ENCODE measurements at places on chromosomes 13 and 19.

DNA sequence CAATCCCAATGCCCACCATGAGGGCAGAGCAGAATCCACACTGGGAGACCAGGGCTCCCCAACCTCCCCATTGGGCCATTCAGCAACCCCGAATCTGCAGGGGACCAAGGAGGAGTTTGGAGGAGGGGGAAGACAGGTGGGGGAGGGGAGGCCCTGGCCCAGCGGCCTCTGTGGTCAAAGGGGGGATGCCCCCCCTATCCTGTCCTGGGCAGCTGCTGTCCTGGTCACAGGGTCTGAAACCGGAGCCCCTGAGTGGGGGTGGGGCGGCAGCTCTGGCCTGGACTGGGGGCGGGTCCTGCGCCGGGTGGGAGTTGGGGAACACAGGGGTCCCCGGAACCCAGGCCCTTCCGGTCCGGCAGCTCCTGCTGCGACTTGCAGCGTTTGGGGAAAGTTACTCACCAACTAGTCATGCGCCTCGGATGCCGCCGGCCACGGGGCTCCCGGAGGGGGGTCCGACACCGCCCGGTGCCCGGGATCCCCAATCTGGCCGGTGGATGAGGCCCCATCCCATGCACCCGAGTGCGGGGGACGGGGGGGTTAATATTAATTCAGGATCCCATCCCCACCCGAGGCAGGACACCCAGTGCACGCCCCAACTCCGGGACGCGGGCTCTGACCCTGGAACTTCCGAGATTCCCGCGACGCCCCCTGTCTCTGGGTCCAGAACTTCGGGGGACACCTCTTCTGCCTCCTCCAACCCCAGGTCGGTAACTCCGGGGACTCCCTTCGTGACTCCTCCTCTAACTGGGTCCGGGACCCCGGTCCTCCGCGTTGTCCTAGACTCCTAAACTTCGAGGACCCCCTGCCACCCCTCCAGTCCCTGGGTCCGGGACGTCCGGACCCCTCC lies 872 bp downstream of the HOMER3 start:
- peak; percentile 29 for DNase-seq

DNA sequence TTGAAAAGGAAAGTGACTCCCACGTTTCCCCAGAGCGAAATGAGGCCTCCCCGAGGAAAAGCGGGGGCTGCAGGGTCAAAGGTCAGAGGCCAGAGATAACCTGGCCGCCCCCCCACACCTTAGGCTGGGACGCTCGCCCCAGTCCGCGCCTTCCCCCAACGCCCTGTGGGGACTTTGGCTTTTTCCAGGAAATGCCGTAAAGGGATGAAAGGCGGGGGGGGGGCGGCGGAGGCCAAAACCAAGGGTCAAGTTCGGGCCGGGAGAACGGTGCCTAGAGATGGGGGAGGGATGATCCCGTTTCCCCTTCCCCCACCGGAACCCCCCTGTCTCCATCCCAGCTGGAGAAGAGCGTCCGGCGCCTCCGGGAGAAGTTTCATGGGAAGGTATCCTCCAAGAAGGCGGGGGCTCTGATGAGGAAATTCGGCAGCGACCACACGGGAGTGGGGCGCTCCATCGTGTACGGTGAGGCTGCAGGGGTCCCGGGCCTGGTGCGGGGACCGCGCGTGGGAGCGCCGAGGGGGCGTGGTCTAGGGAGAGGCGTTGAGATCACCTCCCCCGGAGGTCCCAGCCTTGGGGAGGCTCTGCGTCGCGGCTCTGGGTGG lies 575 bp downstream of the SHFL start:
- no peak for DNase-seq

DNA sequence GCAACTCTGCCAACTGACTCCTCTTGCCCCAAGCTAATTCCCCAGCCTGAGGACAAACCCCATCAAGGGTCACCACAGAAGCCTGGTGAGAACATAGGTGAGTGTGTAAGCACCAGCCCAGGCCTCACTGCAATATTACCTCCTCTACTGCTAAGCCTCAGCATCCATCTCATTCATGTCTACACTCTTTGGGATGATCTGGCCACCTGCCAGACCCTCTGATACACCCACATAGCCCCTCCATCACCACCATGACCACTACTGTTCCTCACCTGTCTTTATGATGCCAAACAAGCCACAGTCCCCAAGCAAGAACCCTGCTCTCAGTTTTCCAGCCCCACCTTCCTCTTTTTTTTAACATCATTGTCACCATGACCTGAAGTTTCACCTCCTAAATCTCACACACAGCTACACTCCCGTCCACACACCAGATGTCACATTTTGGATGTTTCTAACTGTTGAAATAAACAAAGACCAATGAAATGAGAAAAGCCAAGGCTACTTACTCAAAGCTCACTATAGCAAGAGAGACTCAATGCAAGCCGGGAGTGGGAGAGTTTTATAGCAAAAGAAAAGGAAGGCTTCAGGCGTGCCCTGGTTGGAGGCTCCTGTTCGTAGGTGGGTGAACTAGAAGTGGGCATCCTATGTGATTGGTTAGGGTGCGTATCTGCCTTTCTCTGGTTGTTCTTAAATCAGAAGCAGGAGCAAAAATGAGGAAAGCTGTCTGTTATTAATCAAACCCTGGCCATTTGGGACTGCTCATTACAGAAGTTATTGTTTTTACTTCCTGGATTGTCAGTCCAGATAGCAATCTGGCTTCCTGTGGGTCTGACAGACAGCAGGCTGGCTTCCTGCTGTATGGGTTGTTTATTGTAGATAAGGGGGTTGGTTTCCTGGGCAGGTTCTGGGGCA lies 2.0 kb downstream of the ZNF792 start:
- no peak for DNase-seq

DNA sequence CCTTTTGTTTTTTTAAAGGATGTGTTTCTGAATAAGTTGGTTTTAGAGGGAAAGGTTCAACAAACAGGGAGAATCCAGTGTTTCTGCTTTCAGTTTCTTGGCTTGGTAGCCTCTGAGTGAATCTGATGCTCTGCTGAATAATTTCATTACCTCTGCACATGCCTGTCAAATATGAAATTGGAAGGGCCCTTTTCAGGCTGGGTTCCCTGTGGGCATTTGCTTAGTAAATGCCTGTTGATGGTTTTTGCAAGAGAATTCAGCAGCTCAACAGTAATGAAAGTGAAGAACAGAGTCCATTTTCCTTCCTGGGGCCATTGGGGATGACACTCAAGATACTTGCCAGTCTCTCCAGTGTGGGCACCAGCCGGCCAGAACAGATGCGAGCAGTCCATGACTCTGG lies 74.3 kb downstream of the GPR12 start:
- DNase-seq = no peak

- DNase-seq = no peak
These were observed 5.6 kb upstream of the TMEM147 start for GRCh38 chr19:35539850-35540249.

- DNase-seq = no peak
These were observed 136.1 kb downstream of the COL4A1 start for GRCh38 chr13:110170882-110171281.

- DNase-seq = no peak
These were observed 5.3 kb downstream of the SIGLECL1 start for GRCh38 chr19:51256155-51256625.

GRCh38 chr13:58919551-58919950 lies 1244.2 kb downstream of the DIAPH3 start:
- no peak for DNase-seq

GRCh38 chr13:39956036-39956435 lies 300.6 kb downstream of the COG6 start:
- DNase-seq = no peak

- no peak for DNase-seq
These were observed 1.7 kb upstream of the FAM83E start for GRCh38 chr19:48616491-48617056.
